ENCODE measurements at places on chromosomes 7 and 10.

DNA sequence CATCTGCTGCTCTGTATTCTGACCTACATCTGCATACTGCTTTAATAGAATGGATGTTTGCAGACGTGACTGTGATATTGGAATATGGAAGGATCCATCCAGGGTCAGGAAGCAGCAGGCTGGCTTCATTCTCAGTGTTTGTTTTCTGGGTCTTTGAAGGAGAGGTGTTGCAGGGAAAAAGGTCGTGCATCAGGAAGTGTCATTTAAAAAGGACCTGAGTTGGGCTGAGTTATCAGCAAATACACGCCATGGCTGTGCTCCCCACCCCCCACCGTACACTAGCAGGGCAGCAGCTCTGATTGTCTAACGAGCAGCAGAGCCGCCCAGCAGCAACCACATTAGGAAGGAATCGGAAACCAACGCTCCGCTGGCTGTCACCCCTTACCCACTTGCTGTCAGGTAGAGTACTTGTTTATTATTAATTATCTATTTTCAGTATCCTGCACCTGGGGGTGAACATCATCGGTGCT is 63.1 kb upstream of the STEAP1B start:
- no peak for DNase-seq

GRCh38 chr7:3914051-3914775 is 613.2 kb downstream of the SDK1 start:
- DNase-seq, result peak; percentile 20

GRCh38 chr10:37010741-37011140 is 114.7 kb upstream of the ANKRD30A start:
- no peak for DNase-seq

- DNase-seq, result no peak
Measured at GRCh38 chr10:28374036-28374435, 71.2 kb upstream of the MPP7 start.

GRCh38 chr10:31157123-31158010 is 125.7 kb upstream of the ZNF438 start:
- no peak for DNase-seq

DNA sequence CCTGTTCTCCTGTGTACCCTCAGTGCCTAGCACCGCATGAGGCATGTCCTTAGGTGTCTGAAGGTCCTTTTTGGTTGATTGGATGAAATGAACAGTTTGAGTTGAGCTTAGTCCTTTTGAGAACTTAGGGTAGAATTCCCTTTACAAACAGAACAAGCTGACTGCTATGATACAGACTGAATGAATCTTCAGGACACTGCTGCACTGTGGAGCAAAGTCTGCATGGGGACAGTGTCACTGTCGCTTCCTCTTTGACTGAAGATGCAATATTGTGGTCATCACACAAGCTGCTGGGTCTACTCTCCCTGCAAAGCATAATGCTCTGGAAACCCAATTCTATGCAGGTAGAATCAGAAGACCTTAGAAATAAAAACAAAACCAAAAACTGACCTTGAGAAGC is 8.6 kb upstream of the PLAU start:
- DNase-seq, result peak; percentile 70

DNA sequence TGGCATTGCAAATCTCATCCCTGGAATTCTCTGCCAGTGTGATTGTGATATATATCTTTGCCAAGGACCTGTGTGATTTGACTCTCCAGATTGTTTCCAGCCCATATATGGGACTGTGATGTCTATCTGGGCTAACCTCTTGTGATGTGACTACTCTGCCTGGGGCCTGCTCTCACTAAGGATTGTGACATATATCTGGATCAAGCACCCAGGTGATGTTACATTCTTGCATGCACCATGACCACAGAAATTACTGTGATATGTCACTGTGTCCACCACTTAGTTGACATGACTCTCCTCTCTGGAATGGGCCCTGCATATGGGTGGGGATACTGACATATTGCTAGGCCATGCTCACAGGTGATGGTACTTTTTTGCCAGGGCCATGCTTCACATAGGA is 86.6 kb downstream of the ZNF736 start:
- DNase-seq, result no peak

GRCh38 chr7:115831371-115831770 is 199.2 kb downstream of the TFEC start:
- DNase-seq, result no peak

GRCh38 chr10:96758423-96758822 is 38.1 kb upstream of the PIK3AP1 start:
- peak; percentile 67 for DNase-seq

DNA sequence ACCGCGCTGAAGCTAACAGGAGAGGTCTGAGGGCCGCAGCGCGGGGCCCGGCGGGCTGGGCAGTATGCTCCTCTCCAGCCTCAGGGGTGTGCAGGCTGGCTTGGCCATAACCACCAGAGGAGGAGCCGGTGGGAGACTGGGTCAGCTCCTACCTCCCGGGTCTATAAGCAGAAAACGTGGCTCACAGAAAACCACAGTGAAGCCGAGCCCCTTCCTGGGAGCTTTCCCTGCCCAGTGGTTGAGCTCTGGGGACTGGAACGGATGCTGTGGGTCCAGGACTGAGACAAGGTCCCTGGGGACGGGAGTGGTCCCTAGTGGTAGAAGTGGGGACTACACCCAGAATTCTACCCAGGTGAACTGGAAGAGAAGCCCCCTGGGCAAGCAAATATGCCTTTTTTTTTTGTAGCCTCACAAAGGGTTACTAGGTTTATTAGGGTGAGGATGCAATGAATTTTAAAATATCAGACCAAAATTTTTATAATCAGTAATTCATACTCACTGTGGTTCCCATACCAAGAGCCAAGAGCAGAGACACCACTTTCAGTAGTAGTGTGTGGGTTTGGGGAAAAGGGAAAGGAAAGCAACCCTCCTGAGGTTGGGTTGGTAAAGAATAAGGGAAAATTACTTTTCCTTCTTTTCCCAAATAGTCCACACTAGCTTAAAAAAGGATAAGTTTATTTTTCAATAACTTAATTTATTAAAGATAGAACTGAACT is 67.9 kb upstream of the PRKCQ start:
- DNase-seq, result peak; percentile 22

Data from CD14-positive monocyte (primary cell).